HS-27A (cell line): ENCODE measurements at places on chromosomes 7 and 10.

- no peak for DNase-seq
These were observed 25.4 kb upstream of the INPP5F start for GRCh38 chr10:119700321-119700954.

DNA sequence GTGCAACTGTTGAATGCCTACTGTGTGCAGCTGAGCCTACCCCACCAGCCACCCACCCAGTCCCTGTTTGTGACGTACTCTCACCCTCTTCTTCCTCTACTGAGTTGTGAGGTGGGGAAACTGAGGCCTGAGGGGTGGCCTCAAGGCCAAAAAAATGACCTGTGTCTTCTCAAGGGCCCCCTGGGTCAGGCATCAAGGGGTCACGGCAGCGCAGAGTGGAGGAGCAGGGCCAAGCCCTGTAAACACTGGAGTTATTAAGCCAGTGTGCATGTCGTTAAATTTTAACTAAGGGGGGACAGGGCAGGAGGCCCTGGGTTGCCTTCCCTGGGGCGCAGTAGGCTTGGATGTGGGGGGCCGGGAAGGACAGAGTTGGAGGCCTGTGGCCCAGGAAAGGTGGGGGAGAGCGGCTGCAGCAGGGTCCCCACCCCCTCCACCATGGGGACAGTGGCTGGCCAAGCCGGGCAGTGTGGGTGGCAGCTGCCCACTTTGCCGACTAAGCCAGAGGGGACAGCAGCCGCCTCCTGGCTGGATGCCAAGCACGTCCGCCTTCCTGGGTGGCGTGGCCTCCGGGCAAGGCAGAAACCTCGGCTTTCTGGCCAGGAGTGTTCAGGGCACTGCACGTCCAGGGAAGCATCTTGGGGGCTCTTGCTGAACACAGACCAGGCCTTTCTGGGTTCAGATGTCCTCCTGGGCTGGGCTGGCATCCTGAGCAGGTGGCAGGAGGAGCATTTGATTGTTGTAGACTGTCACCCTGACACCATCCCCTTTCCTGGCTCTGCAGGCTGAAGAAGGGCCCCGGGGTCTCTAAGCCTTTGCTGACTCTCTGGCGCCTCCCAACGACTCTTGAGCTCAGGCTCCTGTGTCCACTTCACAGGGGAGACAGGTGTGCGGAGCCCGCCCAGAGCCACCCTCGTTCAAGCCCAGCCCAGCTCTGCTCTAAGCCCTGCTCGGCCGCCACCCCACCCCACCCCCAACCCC is 1.9 kb downstream of the SLC29A4 start:
- DNase-seq, result no peak

- no peak for DNase-seq
These were observed 10.7 kb downstream of the MTPN start for GRCh38 chr7:135966341-135967043.

DNA sequence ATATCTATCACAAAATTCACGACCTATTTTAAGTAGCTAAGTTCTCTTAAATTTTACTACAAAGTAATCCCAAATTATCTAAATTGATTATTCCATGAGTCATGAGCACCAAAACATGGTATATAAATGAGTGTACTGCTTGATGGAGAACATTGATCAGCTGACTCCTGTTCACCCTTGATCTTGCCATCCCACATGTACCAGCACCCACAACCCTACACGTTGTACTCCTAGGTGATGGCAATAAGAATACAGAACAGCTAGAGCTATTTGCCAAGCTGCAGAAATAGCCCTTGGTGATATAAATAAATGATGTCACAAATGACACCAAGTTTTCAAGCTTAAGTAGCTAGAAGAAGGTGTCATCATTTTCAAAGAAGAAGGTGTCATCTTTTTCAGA is 235.5 kb downstream of the GRM8 start:
- DNase-seq, result no peak

- DNase-seq, result no peak
These were observed 134.0 kb downstream of the GRID1 start for GRCh38 chr10:86232644-86233043.
